ENCODE measurements at places on chromosomes 1 and 21. TPM values are rescaled to one million over a fixed set of nuclear protein-coding genes. Genes with fewer than 3 reads are reported as not detected.
A peak's percentile ranks its signal among the peaks of the same experiment; 100 is the strongest.

Gene PLA2G2D
- total RNA-seq: not detected

Gene RGS13
- not detected for total RNA-seq

Gene CHIA
- total RNA-seq: not detected

GRCh38 chr1:24635195-24635843 lies 7.8 kb upstream of the SRRM1 start:
- DNase-seq: peak; percentile 75

All from SJCRH30 (cell line).